ENCODE measurements at places on chromosomes 12 and 14.

GRCh38 chr12:104426926-104427546 is 29.7 kb upstream of the CHST11 start:
- DNase-seq = no peak

GRCh38 chr12:172732-173161 is 41.2 kb downstream of the SLC6A12 start:
- no peak for DNase-seq

DNA sequence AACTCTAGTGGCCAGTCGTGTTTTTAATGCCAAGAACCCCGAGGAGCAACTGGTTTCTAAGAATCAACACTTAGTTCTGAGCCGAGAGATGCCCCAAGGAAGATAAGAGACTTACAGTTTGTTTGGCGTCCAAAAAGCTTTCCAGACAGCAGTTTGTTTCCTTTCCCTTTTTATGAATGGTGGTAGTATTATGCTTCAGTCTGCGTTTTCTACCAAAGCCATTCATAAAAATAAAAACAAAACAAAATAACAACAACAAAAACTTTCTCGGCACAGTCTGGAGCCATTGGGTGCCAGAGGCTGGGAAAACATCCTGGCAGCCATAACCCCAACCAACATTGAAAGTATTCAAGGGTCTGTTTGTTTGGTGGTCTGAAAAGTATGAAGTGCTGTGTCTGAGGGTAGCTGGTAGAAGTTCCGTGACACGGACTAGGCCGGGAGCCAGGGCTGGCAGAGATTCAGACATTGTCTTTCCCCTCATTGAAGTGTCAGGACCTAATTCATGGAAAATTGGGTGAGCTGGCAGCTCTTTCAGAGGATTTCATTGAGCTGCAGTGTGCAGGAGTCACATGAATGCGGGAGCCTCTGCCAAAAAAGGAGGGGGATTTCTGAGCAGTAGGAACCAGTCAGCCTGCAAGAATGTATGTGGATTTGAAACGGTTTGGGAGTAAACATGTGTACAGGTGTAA is 124.2 kb downstream of the HMGA2 start:
- peak; percentile 8 for DNase-seq

DNA sequence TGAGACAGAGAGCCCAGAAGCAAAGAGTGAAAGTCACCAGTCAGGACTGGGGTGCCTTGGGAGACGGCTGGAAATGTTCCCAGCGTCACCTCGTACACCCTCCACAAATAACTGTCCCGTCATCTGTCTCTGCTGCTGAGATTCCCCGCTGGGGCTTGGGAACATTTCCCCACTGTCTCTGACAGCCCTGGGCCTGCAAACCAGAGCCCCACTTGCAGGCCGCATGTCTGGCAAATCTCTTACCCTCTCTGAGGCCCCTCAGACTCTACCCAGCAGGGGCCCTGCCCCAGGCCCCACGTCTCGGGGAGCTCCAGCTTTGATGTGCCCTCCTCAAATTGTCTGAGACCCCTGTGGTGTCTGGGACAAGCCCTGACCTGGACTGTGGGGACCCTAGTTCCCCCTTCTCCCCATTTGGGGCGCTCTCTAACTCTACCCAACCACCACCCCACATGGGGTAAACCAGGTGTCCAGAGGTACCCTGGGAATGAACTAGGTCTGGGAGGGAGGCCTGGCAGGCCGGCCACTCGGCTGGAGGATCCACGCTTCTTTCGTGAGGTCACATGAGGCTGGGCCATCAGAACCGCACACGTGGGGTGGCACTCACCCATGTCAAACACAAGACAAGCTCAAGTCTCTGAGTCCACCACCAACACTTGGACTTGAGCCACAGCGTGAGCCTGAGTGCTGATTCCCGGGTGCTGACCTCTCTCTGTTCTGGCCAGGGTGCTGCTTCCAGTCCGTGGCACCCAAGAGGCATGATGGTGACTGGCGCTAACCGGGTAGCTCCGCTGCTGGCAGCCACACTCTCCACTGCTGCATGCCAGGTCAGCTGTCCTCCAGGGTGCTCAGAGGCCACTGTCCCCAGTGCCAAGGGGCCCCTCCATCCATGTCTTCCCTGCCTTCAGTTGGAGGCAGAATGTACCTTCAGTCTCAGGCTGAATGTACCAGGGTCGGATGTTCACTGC is 59.8 kb downstream of the DIO3 start:
- no peak for DNase-seq

DNA sequence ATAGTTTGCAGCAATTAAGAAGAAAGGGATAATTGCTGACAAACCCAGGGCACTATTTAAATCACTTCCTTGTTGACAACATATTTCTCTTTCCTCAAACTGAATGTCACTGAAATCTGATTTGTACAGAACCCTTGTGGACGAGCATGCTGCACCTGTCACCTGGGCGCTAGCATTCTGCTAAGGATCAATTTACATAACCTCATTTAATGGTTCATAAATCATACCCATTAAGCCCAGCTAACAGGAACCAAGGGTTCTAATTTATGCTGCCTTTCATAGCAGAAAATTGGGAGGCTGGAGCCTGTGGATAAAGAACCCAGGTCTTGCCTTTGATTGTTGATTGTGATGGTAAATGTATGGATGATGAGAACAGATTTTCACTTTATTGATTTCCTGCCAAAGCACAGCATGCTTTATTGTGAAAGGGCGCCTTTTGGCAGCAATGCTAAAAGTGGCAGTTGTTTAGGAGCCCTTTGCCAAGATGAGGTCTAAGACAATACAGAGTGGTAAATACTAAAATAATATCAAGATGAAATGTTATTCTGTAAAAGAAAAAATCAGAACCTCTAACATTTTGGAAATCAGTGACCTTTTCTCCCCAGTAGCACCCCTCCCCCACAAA is 95.4 kb downstream of the NKX2-1 start:
- DNase-seq = no peak

DNA sequence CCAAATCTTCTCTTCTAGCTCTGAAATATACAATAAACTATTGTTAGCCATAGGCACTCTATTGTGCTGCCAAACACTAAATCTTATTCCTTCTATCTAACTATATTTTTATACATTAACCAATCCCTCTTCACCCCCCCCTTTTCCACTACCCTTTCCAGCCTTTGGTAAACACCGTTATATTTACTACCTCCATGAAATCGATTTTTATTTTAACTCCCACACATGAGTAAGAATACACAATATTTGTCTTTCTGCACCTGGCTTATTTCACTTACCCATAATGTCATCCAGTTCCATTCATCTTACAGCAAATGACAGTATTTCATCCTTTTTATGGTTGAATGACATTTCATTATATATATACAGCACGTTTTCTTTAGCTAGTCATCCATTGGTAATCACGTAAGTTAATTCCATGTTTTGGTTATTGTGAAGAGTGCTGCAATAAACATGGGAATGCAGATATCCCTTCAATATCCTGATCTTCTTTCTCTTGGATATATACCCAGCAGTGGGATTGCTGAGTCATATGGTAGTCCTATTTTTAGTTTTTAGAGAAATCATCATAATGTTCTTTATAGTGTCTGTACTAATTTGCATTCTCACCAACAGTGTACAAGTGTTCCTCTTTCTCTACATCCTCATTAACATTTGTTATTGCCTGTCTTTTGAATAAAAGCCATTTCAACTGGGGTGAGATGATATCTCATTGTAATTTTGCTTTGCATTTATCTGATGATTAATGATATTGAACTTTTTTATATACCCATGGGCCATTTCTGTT is 34.2 kb upstream of the PLBD1 start:
- no peak for DNase-seq

GRCh38 chr12:121590476-121591143 is 9.8 kb upstream of the KDM2B start:
- DNase-seq = no peak

- DNase-seq = no peak
Measured at GRCh38 chr14:94681300-94682060, 69.3 kb downstream of the SERPINA3 start.

DNA sequence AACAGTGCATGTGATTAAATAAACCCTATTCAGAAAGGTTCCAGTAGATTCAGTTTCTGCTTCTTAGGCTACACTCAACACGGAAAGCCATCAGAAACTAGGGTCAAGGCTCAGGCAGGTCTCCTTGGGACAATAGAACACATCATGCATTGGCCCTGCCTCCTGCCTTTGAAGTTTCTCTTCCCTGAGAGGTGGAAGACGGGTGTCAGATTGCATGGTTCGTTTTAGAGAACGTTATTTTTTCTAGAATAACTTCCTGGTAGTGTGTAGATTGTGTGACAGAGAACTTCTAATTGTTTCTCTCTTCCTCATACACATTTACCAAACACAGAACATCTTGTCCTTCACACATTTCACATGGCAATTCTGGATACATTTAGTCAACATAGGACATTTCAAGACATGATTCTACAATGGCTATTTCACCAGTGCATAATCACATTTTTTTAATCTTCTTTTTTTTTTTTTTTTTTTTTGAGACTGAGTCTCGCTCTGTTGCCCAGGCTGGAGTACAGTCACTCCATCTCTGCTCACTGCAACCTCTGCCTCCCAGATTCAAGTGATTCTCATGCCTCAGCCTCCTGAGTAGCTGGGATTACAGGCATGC is 106.6 kb upstream of the AMN1 start:
- DNase-seq = no peak

Measured in frontal cortex (tissue), 4 donors.